Muscle of back (tissue), 13 donors: ENCODE measurements at places on chromosomes 5 and 9.

- no peak for DNase-seq
Measured at GRCh38 chr9:89342213-89342612, 23.9 kb downstream of the SECISBP2 start.

DNA sequence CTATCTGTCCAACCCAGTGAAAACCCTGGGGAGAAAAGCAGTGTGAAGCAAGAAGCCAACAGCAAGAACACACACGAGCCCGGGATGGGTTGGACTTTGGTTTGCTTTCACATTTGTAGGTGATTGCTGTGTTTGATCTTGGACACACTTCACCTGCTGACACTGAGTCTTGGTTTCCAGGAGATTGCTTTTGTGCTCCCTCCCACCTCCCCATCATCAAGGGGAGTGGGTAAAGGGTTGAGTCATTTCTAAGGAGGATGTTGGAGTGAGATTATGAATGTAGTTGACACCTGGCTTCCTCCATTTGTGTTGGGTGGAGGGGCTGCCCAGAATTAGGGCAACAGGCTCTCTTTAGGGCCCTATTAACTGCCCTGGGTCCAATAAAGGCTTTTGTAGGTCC is 37.5 kb downstream of the ANKDD1B start:
- DNase-seq: no peak

DNA sequence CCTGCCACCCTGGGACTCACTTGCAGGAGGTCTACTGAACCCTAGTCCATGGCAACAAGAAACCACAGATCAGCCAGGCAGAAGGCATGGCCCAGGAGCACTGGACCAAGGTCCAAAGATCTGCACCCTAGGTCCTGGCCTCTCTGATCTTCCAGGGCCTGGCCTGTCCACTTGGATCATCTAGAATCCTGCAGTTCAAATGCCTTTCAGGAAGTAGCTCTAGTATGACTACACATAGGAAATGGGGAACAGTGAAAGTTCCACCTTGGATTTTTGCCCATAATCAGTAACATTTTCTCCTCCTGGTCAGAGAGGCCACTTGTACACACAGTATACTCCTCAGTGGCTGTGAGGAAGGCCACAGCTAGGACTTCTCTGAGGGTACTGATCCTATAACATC is 11.5 kb downstream of the ANXA6 start:
- DNase-seq: no peak

DNA sequence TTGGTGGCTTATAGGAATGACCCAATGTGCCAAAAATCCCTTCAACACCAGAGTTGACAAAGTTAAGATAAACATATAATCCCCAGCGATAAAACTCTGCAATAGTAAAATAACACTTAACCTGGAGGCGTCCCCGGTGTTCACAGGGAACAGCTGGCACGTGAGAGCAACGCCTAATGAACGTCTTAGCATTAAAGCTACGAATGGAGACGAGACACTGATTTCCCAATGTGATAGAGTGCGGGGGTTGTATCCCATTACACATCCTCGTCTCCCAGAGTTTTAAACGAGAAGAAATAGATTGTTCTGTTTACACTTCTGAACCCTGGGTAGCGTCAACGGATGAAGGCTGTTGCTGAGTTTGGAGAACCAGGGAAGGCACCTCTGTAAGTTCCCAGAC is 57.6 kb downstream of the PTCH1 start:
- DNase-seq: no peak

DNA sequence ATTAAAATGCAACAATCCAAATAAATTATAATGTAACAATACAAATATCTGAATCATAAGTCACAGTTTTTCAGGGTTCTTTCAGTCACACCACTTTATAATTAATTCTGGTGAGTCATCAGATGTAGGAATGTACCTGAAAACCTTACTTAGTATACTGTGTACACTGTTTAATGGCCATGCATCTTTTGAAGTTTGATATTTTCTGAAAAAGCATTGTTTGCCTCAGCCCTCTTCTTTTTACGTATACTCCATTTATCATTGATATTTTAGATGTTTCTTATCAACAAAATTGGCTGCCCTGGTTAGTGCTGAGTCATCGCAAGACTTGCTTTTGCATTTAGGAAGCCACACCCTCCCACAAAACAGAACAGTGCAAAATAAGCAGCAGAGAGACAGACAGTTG is 218.6 kb downstream of the PJA2 start:
- no peak for DNase-seq

- DNase-seq: no peak
Measured at GRCh38 chr9:16252616-16253015, 617.9 kb downstream of the BNC2 start.

DNA sequence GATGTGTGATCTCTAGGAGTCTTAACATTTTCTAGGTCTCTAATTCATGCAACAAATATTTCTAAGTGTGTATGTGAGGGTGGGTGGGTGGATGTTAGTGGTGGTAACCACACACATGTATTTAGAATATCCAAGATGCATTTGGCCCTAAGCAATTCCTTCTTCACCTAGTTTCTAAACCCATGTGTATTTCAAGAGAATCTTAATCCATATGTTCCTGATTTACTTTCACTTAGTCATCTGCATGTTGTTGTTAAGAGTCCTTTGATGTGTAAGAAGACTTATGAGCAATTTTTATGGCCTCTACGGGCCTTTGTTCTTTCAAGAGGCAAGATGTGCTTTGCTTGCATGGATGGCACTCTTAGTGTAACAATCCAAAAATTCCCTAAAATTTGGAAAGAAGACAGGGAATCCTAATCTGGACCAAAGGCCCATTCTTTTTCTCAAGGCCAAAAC is 282.6 kb downstream of the SPATA31D1 start:
- DNase-seq: no peak

DNA sequence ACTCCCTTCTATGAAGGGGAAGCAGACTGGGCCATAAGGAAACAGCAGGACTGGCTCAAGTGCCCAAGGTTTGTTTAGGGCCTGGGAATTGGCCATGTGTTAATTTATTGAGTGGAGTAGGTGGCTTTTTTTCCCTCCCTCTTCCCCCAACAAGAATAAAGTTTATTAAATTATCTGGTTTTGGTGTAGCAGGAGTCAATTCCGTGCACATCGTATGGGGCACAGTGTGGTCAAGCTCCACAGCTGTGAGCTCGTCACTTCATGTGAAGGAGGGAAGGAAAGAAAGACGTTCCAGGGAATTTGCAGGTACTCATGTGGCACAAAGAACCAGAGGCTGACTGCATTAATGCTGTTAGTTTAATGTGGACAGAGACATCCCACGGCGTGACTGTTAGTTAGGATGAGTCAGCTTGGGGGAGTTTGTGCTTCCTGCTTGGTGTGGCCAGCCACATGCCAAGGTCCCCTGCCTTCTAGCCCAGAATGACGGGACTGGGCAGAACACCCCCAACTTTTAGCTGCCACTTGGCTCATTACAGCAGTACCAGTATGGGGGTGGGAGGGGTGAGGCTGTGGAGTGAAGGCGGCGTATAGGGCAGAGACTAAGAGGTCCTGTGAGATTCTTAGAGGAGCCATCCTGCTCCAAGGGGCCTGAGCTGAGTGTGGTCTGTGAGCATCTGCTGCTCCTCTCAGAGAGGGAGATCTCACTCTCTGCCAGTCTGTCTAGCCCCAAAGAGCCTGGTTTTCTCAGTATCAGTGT is 33.2 kb downstream of the CSF1R start:
- DNase-seq: no peak

DNA sequence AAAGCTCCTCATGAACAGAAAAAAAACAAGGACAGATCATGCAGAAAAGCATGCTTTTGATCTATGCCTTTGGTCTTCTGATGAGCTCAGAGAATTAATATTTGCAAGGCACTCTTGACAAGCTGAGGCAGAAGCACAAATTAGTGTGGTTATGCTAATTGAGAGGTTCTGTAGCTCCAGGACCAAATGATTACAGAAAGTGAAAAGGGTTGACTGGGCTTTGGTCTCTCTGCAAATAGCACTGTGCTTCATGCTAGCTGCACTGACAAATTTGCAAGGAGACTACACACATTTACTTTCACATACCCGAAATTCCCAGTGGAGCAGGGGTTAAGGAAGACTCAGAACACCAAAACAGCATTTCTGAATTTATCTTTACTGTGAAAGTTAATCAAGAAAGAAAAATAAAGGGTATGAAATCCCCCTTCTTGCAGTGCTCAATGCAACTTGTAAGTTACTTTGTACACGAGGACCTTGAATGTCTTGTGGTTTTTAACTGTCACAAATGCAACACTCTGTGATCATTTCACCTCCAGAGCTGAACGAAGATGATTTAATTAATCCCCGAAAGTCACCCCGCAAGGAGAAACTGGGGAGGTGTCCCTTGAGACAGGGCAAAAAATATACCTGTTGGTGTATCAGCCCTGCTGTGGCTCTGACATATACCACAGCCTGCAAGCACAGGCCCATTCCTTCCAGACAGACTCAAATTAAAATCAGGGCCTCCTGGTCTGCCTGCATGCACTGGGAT is 11.9 kb downstream of the RAPGEF1 start:
- no peak for DNase-seq

GRCh38 chr5:80453366-80453765 is 34.5 kb upstream of the FAM151B start:
- no peak for DNase-seq

DNA sequence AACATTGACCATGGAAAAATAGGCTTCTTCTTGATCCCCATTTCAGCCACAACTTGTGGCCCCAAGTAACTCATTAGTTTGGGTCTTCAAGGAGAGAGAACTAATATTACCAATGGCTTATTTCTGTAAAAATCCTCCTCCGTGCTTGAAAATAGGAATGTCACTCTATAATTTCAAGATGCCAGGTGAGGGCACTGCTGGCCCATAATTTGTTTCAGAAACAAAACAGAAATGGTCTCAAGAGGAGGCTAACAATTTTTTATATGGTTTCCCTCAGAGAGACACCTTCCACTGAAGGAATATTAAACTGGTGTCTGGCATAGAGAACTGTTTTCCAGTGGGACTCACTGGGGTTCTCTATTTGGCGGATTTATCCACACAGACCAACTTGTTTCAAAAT is 437.0 kb upstream of the TRPC7 start:
- no peak for DNase-seq
